ENCODE measurements at places on chromosomes 7 and 10.

- H3K4me1 ChIP-seq = no peaks in the 10 kb centered on the region
- H3K4me3 ChIP-seq = no peak overlapping the region
- H3K27me3 ChIP-seq = no peaks in the 10 kb centered on the region
These were observed 23.6 kb upstream of the GATAD1 start for GRCh38 chr7:92423710-92424131.

DNA sequence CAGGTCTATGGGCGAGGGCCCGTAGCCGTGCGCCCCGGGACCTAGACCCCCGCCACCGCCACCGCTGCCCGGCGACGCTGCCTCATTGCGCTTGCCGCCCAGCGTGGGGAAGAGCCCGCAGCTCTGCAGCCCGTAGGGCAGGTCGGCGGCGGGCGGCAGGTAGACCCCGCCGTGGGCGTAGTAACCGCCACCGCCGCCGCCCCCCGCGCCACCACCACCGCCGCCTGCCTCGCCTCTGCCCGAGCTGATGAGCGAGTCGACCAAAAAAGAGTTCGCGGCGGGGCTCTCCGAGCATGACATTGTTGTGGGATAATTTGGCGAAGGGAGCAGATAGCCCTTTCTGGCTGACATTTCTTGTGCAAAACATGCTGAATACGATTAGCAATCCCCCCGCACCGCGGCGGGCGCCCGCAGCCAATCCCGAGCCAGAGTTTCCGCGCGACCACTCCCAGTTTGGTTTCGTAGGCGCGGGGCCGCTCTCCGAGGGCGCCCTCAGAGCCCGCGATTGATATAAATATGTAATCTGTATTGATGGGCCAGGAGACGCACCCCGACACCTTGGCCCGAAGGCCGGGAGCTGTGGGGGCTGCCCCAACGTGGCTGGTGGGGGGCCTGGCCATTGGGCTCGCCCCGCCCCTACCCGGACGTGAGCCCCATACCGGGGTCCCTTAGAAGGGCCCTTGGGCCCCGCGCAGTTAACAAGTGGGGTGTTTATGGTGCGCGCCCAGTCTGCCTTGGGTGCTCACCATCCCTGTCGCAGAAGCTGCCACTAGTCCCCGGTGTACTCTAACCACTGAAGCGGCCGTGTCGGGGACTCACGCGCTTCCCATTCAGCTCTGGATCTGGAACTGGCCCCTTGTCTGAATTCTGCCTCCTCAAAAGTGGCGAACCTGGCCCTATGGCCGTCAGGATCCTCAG, at the start of gene HOXA10:
Gene HOXA10, minus strand, starts transcription at position 365 of the 918 bp plus-strand sequence. Its CDS starts 14 bp downstream, at position 351.
- H3K4me3 ChIP-seq = peak within 1 kb of the TSS; percentile 23
- peak; percentile 42 for DNase-seq
- H3K4me1 ChIP-seq = no peaks in the 10 kb centered on the region
- H3K27ac ChIP-seq = no peak within 1 kb of the TSS
- peaks cover 96% of the 10 kb centered on the region for H3K27me3 ChIP-seq
- H3K36me3 ChIP-seq = no peaks in the 10 kb centered on the region

DNA sequence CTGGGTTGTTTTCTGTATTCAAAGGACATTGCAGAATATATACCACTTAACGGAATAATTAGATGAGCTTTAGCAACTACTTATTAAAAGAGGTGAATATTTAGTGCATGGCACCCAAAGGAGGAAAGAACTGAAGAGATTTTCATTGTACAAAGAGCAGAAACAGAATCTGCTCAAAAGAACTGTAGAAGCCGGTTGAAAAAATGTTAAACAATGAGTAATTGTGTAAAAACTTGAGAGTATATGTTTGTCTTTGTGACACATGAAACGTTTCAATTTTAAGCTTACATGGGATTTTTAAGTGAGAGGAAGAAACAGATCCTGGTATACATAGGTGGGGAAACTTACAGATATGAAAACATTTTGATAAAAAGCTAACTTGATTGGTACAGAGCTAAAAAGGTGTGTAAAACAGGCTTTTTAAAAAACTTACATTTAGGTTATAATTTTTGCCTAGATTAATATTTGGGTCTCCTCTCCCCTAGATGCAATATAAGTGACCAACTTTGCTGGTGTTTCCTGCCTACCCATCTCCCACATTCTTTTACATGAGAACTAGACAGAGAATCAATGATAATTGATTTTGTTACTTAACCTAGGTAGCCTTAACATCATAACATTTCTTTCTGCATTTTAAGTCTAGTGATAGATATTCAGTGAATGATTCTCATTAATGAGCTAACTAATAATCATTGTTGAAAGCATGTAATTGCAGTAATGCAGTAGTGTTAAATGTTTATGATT, 6.8 kb downstream of the ARL5B start:
- peaks cover 40% of the 10 kb centered on the region for H3K4me1 ChIP-seq
- no peak overlapping the region for H3K27ac ChIP-seq
- no peaks in the 10 kb centered on the region for H3K27me3 ChIP-seq
- H3K4me3 ChIP-seq = no peak overlapping the region
- no peaks in the 10 kb centered on the region for H3K36me3 ChIP-seq

GRCh38 chr10:122703483-122704448, 4.1 kb upstream of the C10orf120 start:
- no peaks in the 10 kb centered on the region for H3K4me1 ChIP-seq
- peak; percentile 76 for DNase-seq

DNA sequence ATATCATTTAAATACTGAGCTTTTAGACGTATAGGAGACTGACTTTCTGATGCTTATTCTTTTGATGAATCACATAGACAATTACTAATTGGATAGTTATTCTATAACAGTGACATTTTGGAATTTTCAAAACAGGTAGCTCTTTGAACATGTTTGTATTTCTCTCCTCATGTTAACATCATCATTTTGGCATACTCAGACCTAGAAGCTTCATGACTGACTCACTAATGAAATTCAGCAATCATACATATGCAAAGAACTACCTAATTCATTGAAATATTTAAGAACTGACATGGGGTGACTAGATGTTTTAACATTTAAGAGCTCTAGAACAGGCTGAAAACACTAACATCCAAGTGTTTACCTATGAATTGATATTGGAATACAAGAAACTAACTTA, 192.3 kb downstream of the VTI1A start:
- H3K36me3 ChIP-seq = no peaks in the 10 kb centered on the region
- H3K4me3 ChIP-seq = no peak overlapping the region
- no peaks in the 10 kb centered on the region for H3K27me3 ChIP-seq
- no peak for DNase-seq

DNA sequence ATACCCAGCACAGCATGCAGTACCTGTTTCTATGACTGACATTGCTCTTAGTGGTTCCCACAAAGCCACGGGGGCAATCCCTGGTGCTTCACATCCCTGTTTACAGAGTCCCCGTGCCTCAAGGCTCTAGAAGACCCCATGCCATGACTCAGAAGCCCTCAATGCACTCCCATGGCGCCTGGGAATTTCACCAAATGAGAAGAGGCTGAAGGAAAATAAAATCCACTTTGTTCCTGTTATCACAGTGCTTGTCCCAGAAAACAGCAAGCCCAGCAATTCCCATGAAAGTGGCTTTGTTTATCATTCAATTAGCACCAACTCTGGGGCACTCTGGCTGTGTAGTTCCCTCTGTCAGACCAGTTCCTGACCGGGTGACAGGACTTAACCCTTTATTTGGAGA, 268.3 kb downstream of the TNS3 start:
- no peaks in the 10 kb centered on the region for H3K27me3 ChIP-seq
- no peak overlapping the region for H3K4me3 ChIP-seq
- H3K4me1 ChIP-seq = no peaks in the 10 kb centered on the region
- no peak overlapping the region for H3K27ac ChIP-seq
- no peak for DNase-seq

GRCh38 chr10:8086315-8086714, 31.8 kb downstream of the GATA3 start:
- DNase-seq = no peak
- H3K4me1 ChIP-seq = no peaks in the 10 kb centered on the region
- no peak overlapping the region for H3K27ac ChIP-seq
- H3K27me3 ChIP-seq = no peaks in the 10 kb centered on the region
- no peaks in the 10 kb centered on the region for H3K36me3 ChIP-seq
- no peak overlapping the region for H3K4me3 ChIP-seq

GRCh38 chr7:41573862-41574261, 129.0 kb downstream of the INHBA start:
- no peak overlapping the region for H3K4me3 ChIP-seq
- no peak for DNase-seq
- H3K4me1 ChIP-seq = no peaks in the 10 kb centered on the region

DNA sequence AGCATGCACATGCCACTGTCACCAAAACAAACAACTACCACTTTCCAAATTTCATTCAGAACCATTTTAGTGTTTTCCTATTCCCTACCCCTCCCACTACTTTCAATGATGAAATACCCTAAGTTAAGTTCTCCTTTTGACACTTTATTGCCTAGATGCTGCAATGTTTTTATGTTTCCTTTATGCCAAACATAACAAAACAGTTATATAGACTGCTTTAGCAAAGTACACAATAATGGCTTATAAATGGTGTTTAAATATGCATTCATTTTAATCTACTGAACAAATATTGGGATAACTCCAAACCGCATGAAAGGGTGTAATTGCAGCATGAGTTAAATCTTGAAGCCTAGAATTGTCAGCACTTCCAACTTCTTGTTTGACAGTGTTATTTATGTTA, 69.2 kb downstream of the PHYHIPL start:
- no peak overlapping the region for H3K4me3 ChIP-seq
- H3K36me3 ChIP-seq = no peaks in the 10 kb centered on the region
- no peaks in the 10 kb centered on the region for H3K4me1 ChIP-seq
- H3K27me3 ChIP-seq = no peaks in the 10 kb centered on the region
- no peak overlapping the region for H3K27ac ChIP-seq

- H3K27ac ChIP-seq = no peak overlapping the region
- H3K27me3 ChIP-seq = no peaks in the 10 kb centered on the region
- no peak overlapping the region for H3K4me3 ChIP-seq
- no peak for DNase-seq
- peaks cover 5% of the 10 kb centered on the region for H3K4me1 ChIP-seq
These were observed 25.0 kb downstream of the MAPK8 start for GRCh38 chr10:48331436-48331835.

DNA sequence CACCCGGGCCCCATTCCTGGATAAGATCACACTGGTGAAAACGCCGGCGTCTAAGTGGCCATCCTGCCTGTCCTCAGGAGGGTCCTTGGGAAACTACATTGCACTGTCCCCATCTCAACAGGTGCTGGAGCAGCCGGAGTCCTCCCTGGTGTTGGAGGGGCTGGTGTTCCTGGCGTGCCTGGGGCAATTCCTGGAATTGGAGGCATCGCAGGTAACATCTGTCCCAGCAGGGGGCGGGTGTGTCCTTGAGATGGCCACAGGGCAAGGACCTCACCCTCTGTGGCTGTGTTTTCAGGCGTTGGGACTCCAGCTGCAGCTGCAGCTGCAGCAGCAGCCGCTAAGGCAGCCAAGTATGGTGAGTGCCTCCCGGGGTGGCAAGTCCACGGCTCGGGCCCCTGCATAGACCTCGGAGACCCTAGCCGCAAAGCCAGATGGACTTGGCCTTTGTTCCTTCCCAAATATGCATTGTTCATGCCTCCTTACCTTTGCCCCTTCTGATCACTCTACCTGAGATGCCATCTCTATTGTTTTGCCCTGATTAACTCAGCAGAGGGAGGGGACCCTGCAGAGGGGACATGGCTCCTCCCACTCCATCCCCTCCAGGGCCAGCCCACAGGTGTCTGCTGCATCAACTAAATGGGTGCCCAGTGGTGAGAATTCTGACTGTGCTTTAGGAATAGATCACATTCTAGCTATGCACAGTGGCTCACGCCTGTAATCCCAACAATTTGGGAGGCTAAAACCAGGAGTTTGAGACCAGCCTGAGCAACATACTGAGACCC, 23.8 kb downstream of the ELN start:
- H3K27ac ChIP-seq = no peak overlapping the region
- no peak overlapping the region for H3K4me3 ChIP-seq
- H3K4me1 ChIP-seq = no peaks in the 10 kb centered on the region
- no peaks in the 10 kb centered on the region for H3K27me3 ChIP-seq
- no peaks in the 10 kb centered on the region for H3K36me3 ChIP-seq

- H3K36me3 ChIP-seq = no peaks in the 10 kb centered on the region
- no peak overlapping the region for H3K4me3 ChIP-seq
- H3K4me1 ChIP-seq = no peaks in the 10 kb centered on the region
- DNase-seq = peak; percentile 16
- H3K27me3 ChIP-seq = no peaks in the 10 kb centered on the region
These were observed 96.8 kb downstream of the TCERG1L start for GRCh38 chr10:131214521-131215244.

GRCh38 chr7:86201767-86202166, 441.9 kb upstream of the GRM3 start:
- H3K27me3 ChIP-seq = no peaks in the 10 kb centered on the region
- no peaks in the 10 kb centered on the region for H3K36me3 ChIP-seq
- H3K4me3 ChIP-seq = no peak overlapping the region
- DNase-seq = no peak
- H3K27ac ChIP-seq = no peak overlapping the region

All from right lobe of liver (tissue), 6 donors.